ENCODE measurements at places on chromosomes 2 and 18.
A peak's percentile ranks its signal among the peaks of the same experiment; 100 is the strongest.

- DNase-seq: peak; percentile 17
These were observed 15.5 kb upstream of the DUSP19 start for GRCh38 chr2:183063083-183063482.

GRCh38 chr18:14925281-14925709 is 177.3 kb downstream of the ANKRD30B start:
- no peak for DNase-seq

DNA sequence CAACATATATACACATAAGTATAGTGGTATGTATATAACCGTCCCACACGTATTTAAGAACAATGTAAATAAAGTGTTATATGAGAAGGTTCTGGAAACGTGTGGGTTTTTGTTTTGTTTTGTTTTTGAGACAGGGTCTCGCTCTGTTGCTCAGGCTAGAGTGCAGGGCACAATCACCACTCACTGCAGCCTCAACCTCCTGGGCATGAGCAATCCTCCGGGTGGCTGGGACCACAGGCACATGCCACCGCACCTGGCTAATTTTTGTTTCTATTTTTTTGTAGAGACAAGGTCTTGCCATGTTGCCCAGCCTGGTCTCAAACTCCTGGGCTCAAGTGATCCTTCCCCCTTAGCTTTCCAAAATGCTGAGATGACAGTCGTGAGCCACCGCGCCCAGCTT is 6.2 kb downstream of the ADAM17 start:
- DNase-seq: no peak

GRCh38 chr2:43950383-43951008 is 45.3 kb downstream of the LRPPRC start:
- no peak for DNase-seq

GRCh38 chr18:362311-363290 is 94.8 kb upstream of the THOC1 start:
- peak; percentile 19 for DNase-seq

GRCh38 chr2:119721904-119722303 is 37.8 kb upstream of the PTPN4 start:
- no peak for DNase-seq

DNA sequence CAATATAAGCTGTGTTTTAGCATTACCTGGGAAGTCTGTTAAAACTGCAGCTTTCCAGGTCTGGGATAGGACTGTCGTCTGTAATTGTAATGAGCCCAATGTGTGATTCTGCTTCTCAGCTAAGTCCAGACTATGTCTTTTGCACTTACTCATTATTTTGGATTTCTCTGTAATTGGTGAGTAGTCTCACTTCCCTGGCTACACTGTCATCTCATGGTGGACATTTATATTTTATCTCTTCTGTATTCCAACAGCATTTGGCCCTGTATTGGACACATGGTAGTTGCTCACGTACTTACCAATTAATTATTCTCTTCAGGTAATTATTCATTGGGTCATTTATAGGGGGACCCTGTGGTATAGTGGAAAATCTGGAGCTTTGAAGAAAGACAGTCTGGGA is 28.0 kb downstream of the LHCGR start:
- DNase-seq: peak; percentile 61

GRCh38 chr2:132515010-132515409 is 98.4 kb downstream of the GPR39 start:
- no peak for DNase-seq

DNA sequence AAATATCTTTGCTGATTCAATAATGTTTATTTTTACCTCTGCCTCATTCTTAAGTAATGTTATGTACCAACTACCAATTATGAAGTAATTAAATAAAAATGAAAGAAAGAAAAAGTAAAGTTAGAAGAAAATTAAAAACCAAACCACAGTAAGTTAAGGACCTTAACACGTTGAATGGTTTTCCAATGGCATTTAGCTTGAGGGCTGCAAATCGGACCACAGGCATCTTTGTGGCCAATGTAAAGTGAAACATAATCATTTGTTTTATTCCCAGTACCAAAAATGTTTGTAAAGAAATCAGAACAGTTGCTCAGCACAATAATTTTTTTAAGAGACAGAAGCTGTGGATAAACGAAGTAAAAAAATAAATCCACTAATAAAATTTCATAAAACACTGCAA is 1455.5 kb upstream of the ZEB2 start:
- DNase-seq: no peak

GRCh38 chr2:158530829-158531228 is 74.1 kb downstream of the PKP4 start:
- DNase-seq: no peak

Data from amniotic stem cell (primary cell).